ENCODE measurements at places on chromosomes 4 and X. TPM values are rescaled to one million over a fixed set of nuclear protein-coding genes. Genes with fewer than 3 reads are reported as not detected.
A peak's percentile ranks its signal among the peaks of the same experiment; 100 is the strongest.

- no peak for DNase-seq
- H3K36me3 ChIP-seq, result no peaks in the 10 kb centered on the region
- peaks cover 8% of the 10 kb centered on the region for H3K4me1 ChIP-seq
Observed at GRCh38 chr4:109947457-109947856, 34.8 kb downstream of the EGF start.

GRCh38 chr4:147674496-147674895 is 9.5 kb downstream of the PRMT9 start:
- peaks cover 3% of the 10 kb centered on the region for H3K4me1 ChIP-seq
- peaks cover 21% of the 10 kb centered on the region for H3K36me3 ChIP-seq
- H3K4me3 ChIP-seq, result no peak overlapping the region
- H3K27ac ChIP-seq, result no peak overlapping the region
- H3K27me3 ChIP-seq, result no peaks in the 10 kb centered on the region

DNA sequence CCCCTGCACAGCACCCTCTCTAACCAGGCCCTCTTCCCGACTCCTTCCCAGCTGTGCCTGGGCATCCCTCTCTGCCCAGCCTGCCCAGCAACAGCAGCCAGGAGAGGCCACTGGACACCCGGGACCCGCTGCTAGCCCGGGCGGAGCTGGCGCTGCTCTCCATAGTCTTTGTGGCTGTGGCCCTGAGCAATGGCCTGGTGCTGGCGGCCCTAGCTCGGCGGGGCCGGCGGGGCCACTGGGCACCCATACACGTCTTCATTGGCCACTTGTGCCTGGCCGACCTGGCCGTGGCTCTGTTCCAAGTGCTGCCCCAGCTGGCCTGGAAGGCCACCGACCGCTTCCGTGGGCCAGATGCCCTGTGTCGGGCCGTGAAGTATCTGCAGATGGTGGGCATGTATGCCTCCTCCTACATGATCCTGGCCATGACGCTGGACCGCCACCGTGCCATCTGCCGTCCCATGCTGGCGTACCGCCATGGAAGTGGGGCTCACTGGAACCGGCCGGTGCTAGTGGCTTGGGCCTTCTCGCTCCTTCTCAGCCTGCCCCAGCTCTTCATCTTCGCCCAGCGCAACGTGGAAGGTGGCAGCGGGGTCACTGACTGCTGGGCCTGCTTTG is 1.1 kb downstream of the AVPR2 start:
- no peaks in the 10 kb centered on the region for H3K27me3 ChIP-seq
- no peaks in the 10 kb centered on the region for H3K36me3 ChIP-seq
- H3K4me1 ChIP-seq, result peaks cover 29% of the 10 kb centered on the region
- DNase-seq, result no peak

DNA sequence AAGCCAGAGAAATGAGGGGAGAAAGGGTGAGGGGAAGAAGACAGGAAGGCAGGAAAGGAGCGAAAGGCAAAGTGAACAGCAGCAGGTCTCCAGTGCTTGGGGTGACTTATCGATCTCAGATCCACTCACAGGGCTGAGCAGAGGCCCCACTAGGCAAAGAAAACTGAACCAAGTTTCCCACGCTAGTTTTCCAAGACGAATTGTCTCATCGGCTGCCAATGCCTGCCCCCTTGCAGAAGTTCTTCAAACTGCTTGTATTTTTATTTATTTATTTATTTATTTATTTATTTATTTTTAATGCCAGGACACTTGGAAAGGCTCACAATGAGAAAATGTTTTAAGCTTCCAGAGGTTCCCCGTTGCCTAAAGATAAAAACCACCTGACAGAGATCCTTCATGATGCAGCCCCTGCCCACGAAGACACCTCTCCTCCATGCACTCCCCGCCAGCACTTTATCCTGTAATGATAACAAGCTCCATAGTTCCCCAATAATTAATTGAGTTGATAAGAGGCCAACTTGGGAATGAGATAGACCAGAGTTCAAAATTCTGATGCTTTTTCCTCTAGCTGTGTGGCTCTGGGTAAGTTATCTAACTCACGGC is 43.2 kb downstream of the QDPR start:
- H3K27ac ChIP-seq, result no peak overlapping the region
- no peak overlapping the region for H3K4me3 ChIP-seq
- H3K36me3 ChIP-seq, result peaks cover 1% of the 10 kb centered on the region
- no peaks in the 10 kb centered on the region for H3K4me1 ChIP-seq

GRCh38 chr4:51932261-51932660 is 87.9 kb downstream of the LRRC66 start:
- no peak overlapping the region for H3K4me3 ChIP-seq
- H3K4me1 ChIP-seq, result no peaks in the 10 kb centered on the region
- H3K27ac ChIP-seq, result no peak overlapping the region
- DNase-seq, result no peak
- no peaks in the 10 kb centered on the region for H3K36me3 ChIP-seq

GRCh38 chrX:78548012-78548411 is 111.1 kb downstream of the RTL3 start:
- peaks cover 4% of the 10 kb centered on the region for H3K36me3 ChIP-seq
- no peaks in the 10 kb centered on the region for H3K4me1 ChIP-seq
- H3K27me3 ChIP-seq, result no peaks in the 10 kb centered on the region
- H3K27ac ChIP-seq, result no peak overlapping the region
- DNase-seq, result no peak

DNA sequence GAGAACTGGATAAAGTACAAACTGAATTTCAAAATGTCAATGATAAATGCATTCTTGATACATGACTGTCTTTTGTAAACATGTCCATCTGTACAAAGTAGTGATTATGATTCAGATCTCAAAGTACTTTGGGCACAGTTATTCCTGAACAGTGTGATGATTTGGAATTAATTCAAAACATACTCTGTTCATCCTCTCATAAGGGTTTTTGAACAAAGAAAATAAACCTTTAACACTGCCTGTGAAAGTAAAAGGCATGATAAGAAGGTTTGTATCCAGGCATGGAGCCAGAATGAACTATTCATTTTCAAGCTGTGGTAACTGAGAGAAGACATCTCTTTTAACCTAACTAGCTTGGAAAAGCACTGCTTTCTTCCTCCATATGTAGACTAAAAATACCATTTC is 883 bp upstream of the KLHL4 start:
- H3K27me3 ChIP-seq, result no peaks in the 10 kb centered on the region
- H3K27ac ChIP-seq, result no peak overlapping the region
- no peak overlapping the region for H3K4me3 ChIP-seq
- DNase-seq, result no peak
- H3K36me3 ChIP-seq, result no peaks in the 10 kb centered on the region
- no peaks in the 10 kb centered on the region for H3K4me1 ChIP-seq

DNA sequence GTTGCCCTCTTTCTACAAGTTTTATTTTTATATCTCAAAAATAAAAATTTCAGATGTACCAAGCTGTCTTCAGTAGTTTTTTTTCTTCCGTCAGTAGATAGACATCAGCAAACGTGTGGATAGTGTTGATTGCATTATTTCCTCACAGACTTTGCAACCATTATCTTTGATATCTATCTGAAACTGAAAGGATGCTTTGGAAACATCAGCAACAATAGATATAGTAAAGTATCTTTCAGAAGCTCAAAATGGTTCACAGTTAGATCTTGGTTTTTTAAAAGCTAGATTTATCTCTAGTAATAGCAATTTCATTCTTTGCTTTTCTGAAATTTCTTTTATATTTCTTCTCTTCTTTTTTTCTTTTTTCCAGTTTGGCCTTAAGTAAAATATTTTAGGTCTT is 246.9 kb upstream of the PCDH7 start:
- H3K36me3 ChIP-seq, result no peaks in the 10 kb centered on the region
- H3K4me3 ChIP-seq, result no peak overlapping the region
- DNase-seq, result no peak
- no peaks in the 10 kb centered on the region for H3K27me3 ChIP-seq

DNA sequence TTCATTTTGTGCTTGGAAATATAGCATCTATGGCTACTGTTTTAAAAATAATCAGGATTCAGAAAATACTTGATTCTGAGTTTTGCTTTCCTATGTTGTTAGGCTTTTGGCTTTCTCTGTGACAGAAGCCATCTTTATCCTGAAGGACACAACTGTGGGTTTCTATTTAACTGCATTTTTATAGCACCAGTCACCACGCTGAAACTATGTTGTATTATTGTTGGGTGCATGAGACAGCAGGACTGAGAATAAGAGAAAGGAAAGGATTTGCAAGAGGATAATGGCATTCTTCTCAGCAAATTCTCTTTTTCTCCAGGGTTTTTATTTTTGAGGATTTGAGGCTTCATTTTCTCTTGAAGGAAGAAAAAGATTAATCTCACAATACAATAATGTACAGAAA is 10.1 kb upstream of the NEUROG2 start:
- H3K4me3 ChIP-seq, result no peak overlapping the region
- H3K27ac ChIP-seq, result no peak overlapping the region

DNA sequence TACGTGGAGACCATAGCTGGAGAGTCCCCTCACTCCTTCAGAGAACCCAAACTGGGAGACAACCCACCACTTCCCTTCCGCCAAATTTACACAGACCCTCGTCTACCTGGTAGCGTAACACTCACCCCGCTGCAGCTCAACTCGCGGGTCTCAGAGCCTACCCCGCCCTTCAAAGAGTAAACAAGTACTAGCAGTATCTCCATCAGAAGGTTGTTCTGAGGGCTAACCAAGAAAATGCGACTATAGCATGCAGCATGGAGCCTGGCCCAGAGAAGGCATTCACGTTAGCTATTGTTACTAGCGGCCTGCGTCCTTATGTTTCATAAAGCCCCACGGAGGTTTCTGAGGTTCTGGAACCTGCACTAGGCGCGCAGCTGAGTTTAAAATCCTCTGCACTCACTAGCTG is 531 bp upstream of the MANBA start:
- peaks cover 3% of the 10 kb centered on the region for H3K27me3 ChIP-seq
- peaks cover 27% of the 10 kb centered on the region for H3K4me1 ChIP-seq
- DNase-seq, result no peak
- no peak overlapping the region for H3K27ac ChIP-seq
- H3K4me3 ChIP-seq, result peak overlapping the region; percentile 94

DNA sequence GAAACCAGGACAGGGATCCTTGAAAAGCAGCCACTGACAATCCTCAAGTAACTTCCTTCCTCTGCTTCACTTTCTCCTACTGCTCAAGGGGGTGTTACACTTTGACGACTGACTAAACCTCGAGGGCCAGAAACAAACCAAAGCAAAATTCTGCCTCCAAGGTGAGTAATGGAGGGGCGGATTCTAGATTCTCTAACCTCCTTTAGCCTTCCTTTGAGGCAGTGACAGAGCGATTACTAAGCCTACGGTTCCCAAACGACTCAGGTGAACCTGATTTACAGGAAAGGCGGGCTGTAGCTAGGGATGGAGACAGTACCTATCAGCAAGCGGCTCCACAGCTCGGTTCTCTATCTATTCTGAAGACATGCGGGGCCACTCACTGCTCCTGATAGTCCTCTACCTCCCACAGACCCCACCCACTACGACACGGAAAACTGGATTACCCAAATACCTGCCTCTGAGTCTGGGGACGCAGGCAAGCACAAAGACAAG is 487 bp downstream of the TBCK start:
- no peak overlapping the region for H3K4me3 ChIP-seq
- H3K4me1 ChIP-seq, result peaks cover 32% of the 10 kb centered on the region
- H3K27ac ChIP-seq, result no peak overlapping the region
- no peak for DNase-seq
- H3K36me3 ChIP-seq, result peaks cover 21% of the 10 kb centered on the region

GRCh38 chrX:57817302-57817701 is 93.0 kb downstream of the ZXDA start:
- no peak overlapping the region for H3K4me3 ChIP-seq
- H3K36me3 ChIP-seq, result no peaks in the 10 kb centered on the region
- peaks cover 1% of the 10 kb centered on the region for H3K4me1 ChIP-seq
- DNase-seq, result no peak

- no peak for DNase-seq
- H3K4me1 ChIP-seq, result no peaks in the 10 kb centered on the region
- H3K36me3 ChIP-seq, result no peaks in the 10 kb centered on the region
Observed at GRCh38 chrX:3791449-3791848, 78.0 kb upstream of the PRKX start.

- peaks cover 37% of the 10 kb centered on the region for H3K27me3 ChIP-seq
- no peaks in the 10 kb centered on the region for H3K36me3 ChIP-seq
- H3K27ac ChIP-seq, result no peak overlapping the region
- H3K4me1 ChIP-seq, result no peaks in the 10 kb centered on the region
Observed at GRCh38 chr4:174117445-174117844, 166.0 kb downstream of the FBXO8 start.

- H3K4me1 ChIP-seq, result no peaks in the 10 kb centered on the region
- no peaks in the 10 kb centered on the region for H3K36me3 ChIP-seq
- no peak overlapping the region for H3K27ac ChIP-seq
- no peaks in the 10 kb centered on the region for H3K27me3 ChIP-seq
Observed at GRCh38 chr4:137422666-137423065, 109.6 kb downstream of the PCDH18 start.

Gene MTMR8
- 6.1 TPM for total RNA-seq

Gene CYP2U1
- 2.7 TPM for total RNA-seq

Gene ANXA10
- not detected for total RNA-seq

Gene COL25A1
- not detected for total RNA-seq

Gene NDNF
- 0.08 TPM for total RNA-seq

Gene PHF8
- 41.7 TPM for total RNA-seq

Gene CCDC158
- total RNA-seq, result not detected

Gene MAGEE2
- not detected for total RNA-seq

Gene ZNF185
- total RNA-seq, result 1.3 TPM

Gene GAGE12E
- not detected for total RNA-seq

Gene PPP1R2C
- total RNA-seq, result not detected

Data from activated naive CD8-positive, alpha-beta T cell treated with anti-CD3 and anti-CD28 coated beads for 36 hours (primary cell).